ENCODE measurements at places on chromosomes 5 and 9. TPM values are rescaled to one million over a fixed set of nuclear protein-coding genes. Genes with fewer than 3 reads are reported as not detected.

COL27A1 gene
- total RNA-seq = 7.2 TPM

GRCh38 chr9:37554318-37554717 is 21.9 kb downstream of the FBXO10 start:
- DNase-seq = no peak

DNA sequence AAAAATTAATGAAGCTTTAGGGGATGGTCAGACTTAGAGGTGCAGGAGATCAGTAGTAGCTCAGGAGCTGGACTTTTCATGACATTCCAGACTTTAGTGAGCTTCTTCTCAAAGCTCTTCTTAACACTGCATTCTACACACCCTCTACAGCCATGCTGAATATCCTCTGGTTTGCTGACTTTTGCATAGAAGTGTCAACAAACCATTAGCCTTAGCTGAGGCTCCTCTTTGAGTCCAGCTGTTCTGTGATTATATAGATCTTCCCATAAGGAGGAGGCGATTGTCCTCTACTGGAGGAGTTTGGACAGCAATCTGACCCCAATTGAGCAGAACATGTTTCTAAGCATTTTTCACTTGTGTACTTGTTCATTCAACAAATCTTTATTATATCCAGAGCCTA is 75.0 kb upstream of the RUSC2 start:
- no peak for DNase-seq

- DNase-seq = no peak
Measured at GRCh38 chr9:114448706-114449105, 56.6 kb downstream of the WHRN start.
